ENCODE measurements at places on chromosomes 1 and 21.

DNA sequence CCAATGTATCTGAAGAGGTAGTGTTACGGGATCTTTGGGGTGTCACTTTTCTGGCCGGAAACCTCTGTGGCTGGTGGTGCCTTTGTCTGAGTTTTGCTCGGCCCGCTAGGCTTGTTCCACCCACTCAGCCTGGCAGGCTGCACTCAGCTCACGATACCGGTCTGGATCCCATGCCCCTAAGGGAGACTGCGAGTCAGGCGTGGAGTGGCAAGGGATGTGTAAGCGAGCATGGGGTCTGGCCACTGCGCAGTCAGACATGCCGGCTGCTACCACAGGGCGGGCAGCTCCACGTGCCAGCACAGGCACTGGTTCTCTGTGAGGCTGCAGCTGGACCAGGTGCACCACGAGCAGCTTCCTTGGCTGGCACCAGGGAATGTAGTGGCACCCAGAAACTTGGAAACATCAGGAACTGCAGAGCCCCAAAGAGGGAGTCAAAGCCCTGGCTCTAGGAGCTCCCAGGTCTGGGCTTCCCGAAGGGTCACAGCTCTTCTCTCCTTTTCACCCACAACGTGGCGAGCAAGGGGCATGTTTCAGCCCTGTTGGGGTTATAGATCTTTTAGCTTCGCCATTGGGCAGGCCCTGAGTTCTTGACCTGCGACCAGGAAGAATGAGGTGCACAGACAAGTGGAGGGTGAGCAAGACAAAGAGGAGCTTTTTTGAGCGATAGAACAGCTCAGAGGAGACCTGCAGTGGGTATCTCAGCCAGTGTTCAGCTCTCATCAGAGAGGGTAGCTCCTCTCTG lies 23.8 kb upstream of the LRRC8C start:
- no peak for DNase-seq

- DNase-seq = no peak
These were observed 70.8 kb upstream of the FMN2 start for GRCh38 chr1:240020871-240021270.

DNA sequence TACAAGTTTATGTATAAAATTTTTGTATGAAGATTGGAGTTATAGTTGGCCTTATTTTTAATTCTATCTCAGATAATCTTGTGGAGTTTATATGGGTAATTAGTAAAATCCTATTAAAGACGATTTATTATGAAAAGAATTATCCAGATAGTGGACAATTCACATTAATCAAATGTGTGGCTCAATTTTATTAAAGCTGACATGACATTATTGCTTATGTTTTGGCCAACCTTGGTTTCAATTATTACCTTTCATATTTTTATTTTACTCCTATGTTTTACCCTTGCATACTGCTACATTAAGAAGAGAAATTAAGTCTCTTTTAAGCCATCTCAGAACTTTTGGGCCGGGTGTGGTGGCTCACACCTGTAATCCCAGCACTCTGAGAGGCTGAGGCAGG lies 110.0 kb downstream of the ITSN1 start:
- DNase-seq = no peak

DNA sequence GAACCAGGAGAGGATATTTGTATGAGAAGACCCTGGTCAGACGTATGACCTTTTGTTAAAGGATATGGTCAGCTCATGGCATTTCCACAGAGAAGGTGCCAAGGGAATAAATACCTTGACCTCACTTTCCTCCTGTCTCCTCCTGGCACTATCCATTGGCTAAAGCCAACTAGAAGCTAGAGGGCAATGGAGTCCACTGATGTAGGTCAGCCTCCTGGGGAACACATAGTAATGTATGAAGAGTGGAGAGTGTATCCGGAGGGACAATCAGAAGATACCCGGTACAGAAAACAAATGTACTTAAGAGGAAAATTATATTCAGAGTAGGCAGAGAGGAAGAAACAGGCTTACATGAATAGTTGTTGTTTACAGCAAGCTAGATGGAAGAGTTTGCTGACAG lies 698 bp upstream of the NTMT2 start:
- DNase-seq = no peak

DNA sequence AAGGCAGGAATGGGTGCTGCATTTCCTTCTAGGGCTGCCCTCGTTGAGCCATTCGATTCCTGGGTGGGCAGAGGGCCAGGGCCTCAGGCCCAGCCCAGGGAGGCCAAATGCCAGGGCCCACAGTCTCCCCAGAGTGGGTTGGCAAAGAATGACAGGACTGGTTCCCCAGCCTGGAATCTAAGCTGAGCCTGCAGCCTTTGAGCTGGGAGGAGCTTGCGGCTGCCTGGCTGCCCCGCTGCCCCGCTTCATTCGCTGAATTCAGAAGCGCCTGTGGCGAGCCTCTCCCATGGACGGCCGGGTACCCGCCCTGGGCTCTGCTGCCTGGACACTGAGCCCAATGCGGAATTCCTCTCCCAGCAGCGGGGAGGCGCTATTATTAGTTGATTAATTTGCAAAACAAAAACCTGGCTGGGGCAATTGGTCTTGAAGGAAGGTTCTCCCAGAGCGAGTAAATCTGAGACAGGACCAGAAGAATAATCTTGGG lies 32.3 kb upstream of the TARDBP start:
- DNase-seq = peak; percentile 57

DNA sequence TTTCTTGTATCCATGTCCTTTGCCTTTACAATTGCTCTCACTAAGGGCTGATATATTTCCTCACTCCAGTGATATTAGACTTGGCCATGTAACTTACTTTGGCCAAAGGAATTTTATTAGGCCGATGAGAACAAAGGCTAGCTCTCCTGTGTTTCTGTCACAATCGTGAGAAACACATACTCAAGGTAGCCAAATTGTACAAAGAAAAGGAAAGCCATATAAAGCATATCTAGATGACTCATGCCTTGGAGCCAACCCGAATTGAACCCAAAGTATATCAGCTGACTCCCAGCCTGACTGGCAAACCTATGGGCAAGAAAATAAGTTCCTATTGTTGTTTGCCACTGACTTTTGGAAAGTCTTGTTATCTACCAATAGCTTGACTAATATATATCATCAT lies 371.7 kb upstream of the LRRC7 start:
- DNase-seq = no peak

DNA sequence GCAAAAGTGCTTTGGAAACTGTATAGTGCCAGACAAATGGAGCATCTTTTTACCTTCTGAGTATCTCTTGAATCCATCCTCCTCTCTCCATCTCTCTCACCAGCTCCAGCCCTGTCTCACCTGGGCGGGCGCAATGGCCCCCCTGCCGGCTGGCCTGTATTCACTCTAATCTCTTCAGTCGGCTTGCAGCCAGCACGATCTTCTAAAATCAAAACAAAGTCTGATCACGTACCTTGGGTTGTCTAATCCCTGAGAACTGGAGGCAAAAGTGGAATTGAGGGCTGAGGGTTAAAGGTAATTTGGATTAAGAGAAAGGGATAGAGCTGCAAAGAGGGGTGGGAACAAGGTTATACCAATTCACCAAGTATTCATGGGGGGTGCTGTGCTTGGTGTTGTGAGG lies 46.0 kb upstream of the LRRN2 start:
- DNase-seq = no peak

- no peak for DNase-seq
These were observed 86.5 kb downstream of the NUF2 start for GRCh38 chr1:163408262-163408661.

GRCh38 chr1:244952940-244953339 lies 88.6 kb upstream of the HNRNPU start:
- peak; percentile 55 for DNase-seq

DNA sequence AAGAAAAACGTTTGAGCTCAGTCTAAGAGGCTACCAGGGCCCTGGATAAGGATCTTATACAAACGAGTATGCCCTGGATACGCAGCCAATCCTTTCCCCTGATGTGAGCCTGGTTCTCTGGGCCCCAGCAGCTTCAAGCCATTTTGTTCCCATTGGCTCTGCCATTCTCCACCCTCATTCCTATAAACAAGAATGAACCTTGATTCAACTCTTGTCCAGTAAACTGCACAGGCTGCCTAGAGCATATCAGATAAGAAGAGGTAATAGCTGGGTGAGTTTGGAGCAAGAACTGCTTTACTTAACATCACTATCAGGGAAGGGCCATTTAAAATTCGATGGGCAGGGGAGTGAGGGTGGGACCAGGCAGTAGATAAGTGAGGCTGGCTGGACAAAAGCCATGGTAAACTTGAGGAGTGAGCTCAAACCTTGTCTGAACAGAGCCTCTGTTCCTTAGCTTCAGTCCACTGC lies 11.3 kb downstream of the BTG2 start:
- no peak for DNase-seq

DNA sequence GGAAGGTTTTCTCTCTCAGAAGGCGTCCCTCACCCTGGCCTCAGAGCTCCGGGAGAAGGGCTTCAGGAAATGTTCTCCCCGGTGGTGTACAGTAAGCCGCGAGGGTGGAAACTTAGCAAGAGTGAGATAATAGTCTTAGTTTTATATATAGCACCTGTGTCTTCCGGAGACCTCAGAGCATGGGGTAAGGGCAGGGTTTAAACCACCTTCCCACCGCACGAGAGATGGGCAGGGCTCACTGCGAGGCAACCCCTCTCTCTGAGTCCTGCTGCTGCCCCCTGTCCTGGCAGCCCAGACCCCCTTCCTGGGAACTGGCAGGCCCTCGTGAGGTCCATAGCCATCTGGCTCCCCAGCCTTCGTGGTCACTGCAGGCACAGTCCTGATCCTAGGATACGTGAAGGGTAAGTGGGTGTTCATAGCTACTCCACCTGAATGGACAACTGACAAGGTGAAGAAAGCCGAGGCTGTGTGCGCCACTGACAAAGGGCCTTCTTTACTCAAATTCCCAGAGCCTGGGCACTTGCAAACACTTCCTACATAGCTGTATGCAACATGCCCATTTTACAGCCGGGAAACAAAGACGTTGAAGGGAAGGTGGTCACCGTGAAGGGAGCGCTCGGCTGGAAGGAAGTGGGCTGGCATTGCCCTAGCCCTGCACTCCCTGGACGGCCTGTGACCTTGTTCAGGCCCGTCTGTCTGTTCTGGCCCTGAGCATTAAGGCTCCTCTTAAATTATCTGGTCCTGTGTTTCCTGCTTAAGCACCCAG lies 26.9 kb downstream of the ITPKB start:
- no peak for DNase-seq

DNA sequence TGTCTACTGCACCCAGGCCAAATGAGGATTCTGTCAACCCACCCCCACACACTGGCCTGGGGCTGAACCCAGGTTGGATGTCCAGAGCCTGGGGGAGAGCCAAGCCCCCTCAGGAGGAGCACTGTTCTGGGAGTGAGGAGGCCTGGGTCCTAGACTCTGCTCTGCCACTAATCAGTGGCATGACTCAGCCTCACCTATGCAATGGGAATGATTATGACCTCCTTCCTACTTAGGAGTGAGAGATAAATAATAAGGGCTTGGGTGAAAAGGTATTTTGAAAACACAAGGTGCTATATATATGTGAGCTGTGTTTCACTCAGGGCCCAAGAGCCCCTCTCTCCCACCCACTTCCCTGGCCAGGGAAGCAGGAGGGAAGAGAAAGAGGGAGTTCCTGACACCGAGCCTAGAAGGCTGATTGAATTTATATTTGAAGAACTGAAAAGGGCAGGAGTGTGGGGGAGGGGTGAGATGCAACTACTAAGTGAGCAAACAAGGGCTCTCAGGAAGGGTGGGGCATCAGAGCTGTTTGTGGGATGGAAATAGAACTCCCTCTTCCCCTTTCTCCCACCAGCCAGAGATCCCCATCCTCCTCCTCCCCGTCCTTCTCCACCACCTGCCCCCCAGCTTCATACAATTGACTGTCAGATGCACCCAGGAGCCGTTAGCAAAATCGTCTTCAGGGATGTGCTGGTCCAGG lies 8.2 kb downstream of the IGSF9 start:
- no peak for DNase-seq

GRCh38 chr1:215273838-215274516 lies 191.4 kb downstream of the KCNK2 start:
- peak; percentile 80 for DNase-seq

DNA sequence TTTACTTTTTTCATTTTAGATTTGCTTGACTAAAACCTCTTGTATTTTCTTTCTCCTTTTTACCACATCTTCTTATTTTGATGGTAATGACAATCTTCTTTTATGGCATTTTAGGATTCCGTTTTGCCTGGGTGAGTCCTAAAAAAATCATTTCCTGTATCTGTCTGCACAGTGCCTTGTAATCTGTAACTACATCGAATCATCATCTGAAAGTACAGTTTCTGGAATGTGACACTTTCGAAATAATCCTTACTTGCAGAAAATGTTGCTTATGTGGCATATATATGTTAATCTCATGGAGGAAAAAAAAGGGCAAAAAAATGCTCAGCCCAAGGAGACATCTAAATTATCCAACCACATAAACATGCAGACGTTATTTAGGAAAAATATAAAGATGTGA lies 29.0 kb downstream of the GREM2 start:
- peak; percentile 6 for DNase-seq

GRCh38 chr1:186218654-186219352 lies 156.2 kb downstream of the TPR start:
- no peak for DNase-seq

GRCh38 chr1:30757352-30758120 lies at the start of gene LAPTM5:
LAPTM5 (minus strand) TSS chr1:30757774; CDS start chr1:30757745, 29 bp downstream.
- no peak for DNase-seq

DNA sequence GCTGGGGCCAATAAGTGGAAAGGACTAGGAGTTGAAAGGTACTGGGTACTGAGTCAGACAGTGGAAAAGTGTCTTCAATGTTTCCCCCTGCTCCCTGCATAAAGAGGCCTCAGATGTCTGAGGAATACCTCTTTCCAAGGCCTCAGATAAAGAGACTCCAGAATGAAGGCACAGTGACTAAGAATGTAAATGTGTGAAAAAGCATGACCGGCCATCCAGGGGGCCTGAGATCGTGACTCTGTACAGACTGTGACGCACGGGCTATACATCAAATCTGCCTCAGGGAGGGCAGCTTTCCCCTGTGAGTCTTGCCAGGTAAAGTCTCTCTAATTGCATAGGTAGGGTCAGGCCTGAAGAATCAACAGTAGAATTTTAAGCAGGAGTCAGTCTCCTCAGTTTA lies 1690.5 kb downstream of the KCNT2 start:
- DNase-seq = no peak

DNA sequence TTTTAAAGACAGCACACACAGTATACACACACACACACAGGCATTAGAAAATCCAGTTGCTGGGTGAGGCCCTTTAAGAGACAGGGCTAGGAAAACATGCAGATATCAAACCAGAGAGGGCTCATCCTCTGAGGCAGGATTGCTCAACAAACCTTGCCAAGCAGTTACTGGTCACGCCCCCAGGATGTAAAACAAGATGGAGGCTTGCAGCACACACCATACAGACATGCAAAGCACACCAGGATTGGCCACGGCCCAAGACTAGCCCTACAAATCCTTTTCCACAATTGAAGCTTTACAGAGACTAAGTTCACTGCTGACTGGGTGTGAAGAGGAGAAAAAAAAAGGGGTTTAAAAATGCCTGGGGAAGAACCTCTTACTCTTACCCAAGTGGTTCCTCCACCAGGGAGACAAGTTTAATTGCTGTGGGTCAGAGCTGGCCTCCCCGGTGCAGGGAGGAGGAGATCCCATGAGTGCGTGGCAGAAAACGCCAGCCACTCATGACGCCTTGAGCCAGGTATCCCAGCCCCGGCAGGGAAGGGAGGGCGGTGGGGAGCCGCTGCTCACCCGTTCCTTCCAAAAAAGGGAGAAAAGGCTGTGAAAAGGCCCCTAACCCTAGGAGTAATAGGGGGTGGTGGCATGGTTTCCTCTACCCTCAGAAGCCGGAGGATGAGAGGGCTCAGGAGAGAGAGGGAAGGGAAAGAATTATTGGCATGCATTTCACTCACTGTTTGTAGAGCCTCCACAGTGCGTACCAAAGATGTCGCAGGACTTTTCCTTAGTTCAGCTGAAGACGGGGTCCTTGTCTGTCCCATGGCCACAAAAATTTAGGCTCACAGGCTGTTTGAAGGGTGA lies 594.6 kb upstream of the ZP4 start:
- peak; percentile 6 for DNase-seq

GRCh38 chr1:23838401-23838866 lies 13.2 kb upstream of the HMGCL start:
- peak; percentile 30 for DNase-seq

All from bronchial epithelial cell (primary cell).